ENCODE measurements at places on chromosomes 5 and 9.

GRCh38 chr5:54135042-54135441 is 175.3 kb downstream of the ARL15 start:
- no peak overlapping the region for H3K27ac ChIP-seq
- H3K4me3 ChIP-seq, result no peak overlapping the region
- DNase-seq, result no peak
- no peaks in the 10 kb centered on the region for H3K36me3 ChIP-seq
- no peaks in the 10 kb centered on the region for H3K27me3 ChIP-seq

- no peak overlapping the region for H3K4me3 ChIP-seq
- H3K27me3 ChIP-seq, result no peaks in the 10 kb centered on the region
- H3K27ac ChIP-seq, result no peak overlapping the region
- no peak for DNase-seq
Measured at GRCh38 chr9:706073-706472, 135.4 kb upstream of the DMRT1 start.

DNA sequence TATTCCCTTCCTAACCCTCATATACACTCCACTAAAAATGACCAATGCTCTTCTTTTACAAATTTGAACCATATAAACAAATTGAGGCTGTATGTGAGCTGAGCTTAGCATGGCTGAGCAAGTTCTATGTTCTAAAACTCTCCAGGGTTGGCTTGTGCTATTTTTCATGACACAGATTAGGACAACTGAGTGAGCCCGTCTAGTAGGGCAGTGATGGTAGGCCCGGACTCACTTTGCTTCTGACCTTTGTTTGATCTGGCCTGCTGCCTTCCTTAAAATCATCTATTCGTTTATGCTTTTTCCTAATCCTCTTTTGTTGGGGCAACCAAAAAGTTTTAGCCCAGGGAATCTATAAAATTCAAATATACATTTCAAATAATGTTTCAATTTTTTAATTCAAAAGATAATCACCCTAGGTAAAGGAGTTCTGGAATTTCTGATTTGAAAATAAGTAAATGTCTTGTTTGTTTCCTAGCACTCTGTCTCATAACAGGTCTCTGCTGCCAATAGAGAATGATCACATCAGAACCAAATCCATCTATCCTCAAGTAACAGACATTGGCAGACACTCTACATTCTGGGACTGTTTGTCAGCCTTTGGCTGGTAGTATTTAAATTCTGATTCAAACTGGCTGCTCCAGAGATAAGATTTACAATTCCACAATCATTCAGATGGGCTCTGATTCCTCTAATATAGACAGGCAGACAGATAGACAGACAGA is 217.0 kb upstream of the TARS1 start:
- no peak overlapping the region for H3K27ac ChIP-seq
- no peaks in the 10 kb centered on the region for H3K36me3 ChIP-seq
- H3K27me3 ChIP-seq, result no peaks in the 10 kb centered on the region
- no peak for DNase-seq

- no peak overlapping the region for H3K4me3 ChIP-seq
- no peak for DNase-seq
- no peaks in the 10 kb centered on the region for H3K4me1 ChIP-seq
- H3K27me3 ChIP-seq, result no peaks in the 10 kb centered on the region
- no peaks in the 10 kb centered on the region for H3K36me3 ChIP-seq
Measured at GRCh38 chr9:71549023-71549422, 219.3 kb downstream of the CEMIP2 start.

DNA sequence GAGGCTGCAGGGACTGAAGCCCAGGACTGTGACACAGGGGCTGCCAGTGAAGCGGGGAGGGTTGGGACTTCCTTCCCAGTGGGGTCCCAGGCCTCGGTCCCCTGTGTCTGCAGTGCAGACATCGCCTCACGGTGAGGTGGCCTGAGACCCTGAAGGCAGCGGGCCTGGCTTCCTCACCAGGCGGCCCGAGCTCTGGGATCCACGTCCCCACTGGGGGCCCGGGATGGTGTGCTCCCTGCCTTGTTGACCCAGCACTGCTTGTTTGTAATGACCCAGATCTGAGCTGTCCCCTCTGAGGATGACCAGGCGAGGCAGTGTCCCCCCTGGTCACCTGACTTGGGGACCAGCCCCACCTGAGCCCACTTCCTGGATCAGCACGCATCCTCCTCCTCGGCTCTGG is 53.1 kb downstream of the COL5A1 start:
- H3K27ac ChIP-seq, result no peak overlapping the region
- H3K27me3 ChIP-seq, result no peaks in the 10 kb centered on the region
- H3K36me3 ChIP-seq, result no peaks in the 10 kb centered on the region
- DNase-seq, result no peak
- no peak overlapping the region for H3K4me3 ChIP-seq

- DNase-seq, result no peak
- H3K27me3 ChIP-seq, result no peaks in the 10 kb centered on the region
- H3K27ac ChIP-seq, result no peak overlapping the region
- H3K36me3 ChIP-seq, result no peaks in the 10 kb centered on the region
- peaks cover 13% of the 10 kb centered on the region for H3K4me1 ChIP-seq
Measured at GRCh38 chr9:121206516-121207370, 5.1 kb upstream of the RAB14 start.

GRCh38 chr5:124206540-124206939 is 539.9 kb downstream of the ZNF608 start:
- H3K27ac ChIP-seq, result no peak overlapping the region
- DNase-seq, result no peak
- no peaks in the 10 kb centered on the region for H3K4me1 ChIP-seq
- no peaks in the 10 kb centered on the region for H3K36me3 ChIP-seq

DNA sequence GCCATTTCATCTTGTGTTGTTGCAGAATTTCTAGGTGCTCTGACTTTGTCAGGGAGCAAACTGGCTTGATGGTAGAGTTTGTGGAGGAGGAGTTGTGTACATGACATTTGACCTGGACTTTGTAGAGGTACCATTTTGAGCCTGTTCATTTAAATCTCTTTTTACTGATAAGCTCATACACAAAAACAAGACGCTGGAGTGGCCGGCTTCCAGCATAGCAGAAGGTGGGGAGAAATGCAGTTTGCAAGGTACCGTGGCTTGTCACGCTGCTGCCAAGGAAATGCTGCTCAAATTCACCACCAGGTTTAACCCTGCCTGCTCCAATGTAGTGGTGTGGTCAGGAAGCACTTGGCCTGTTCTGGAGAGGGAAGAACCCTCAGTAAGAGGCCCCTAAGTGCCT is 18.9 kb upstream of the IQGAP2 start:
- no peak overlapping the region for H3K4me3 ChIP-seq
- H3K4me1 ChIP-seq, result peaks cover 47% of the 10 kb centered on the region
- H3K27ac ChIP-seq, result no peak overlapping the region
- no peak for DNase-seq

GRCh38 chr5:135223404-135223803 is 175.6 kb downstream of the MACROH2A1 start:
- H3K27ac ChIP-seq, result no peak overlapping the region
- H3K4me3 ChIP-seq, result no peak overlapping the region
- H3K36me3 ChIP-seq, result no peaks in the 10 kb centered on the region
- H3K4me1 ChIP-seq, result no peaks in the 10 kb centered on the region
- no peaks in the 10 kb centered on the region for H3K27me3 ChIP-seq

GRCh38 chr9:137534256-137535119 is 15.7 kb downstream of the PNPLA7 start:
- H3K4me1 ChIP-seq, result peaks cover 20% of the 10 kb centered on the region
- DNase-seq, result peak; percentile 39
- H3K27ac ChIP-seq, result no peak overlapping the region
- no peaks in the 10 kb centered on the region for H3K36me3 ChIP-seq

DNA sequence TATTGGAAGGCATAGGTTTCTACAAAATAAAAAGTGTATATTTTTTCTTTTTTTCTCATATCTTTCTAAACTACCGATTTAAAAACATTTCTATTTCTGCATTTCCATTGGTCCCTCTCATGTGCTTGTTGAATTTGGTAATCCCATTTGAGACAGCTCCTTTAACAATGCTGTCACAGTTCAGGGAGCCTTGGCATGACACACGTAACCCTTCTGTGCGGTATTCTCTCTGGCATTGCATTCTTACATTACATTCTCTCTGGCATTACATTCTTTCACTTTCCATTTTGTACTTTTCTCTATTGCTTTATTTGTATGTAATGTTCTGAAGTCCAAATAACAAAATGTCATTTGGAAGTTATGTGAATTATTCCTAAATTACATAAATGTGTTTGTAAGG is 150.7 kb upstream of the RASGRF2 start:
- peaks cover 1% of the 10 kb centered on the region for H3K36me3 ChIP-seq
- DNase-seq, result no peak
- no peaks in the 10 kb centered on the region for H3K27me3 ChIP-seq
- no peak overlapping the region for H3K27ac ChIP-seq
- H3K4me3 ChIP-seq, result no peak overlapping the region

DNA sequence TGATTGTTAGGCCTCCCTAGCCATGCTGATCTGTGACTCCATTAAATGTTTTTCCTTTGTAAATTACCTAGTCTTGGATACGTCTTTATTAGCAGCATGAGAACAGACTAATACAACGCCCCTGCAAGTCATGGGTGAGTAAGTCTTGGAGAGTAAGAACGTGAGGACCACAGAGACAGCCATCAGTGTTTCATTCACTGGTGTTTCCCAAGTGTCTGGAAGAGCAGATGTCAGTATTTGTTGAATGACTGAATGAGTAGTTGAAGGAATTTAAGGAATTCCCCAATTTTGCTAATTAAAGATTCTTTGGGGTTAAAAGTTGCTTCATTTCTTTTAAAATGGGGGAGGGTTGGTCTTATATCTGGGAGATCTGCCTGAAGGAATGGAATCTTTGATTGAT is 178.8 kb downstream of the TRIO start:
- H3K4me3 ChIP-seq, result no peak overlapping the region
- H3K27ac ChIP-seq, result no peak overlapping the region
- no peaks in the 10 kb centered on the region for H3K27me3 ChIP-seq

GRCh38 chr9:14271093-14271673 is 42.8 kb downstream of the NFIB start:
- H3K36me3 ChIP-seq, result no peaks in the 10 kb centered on the region
- no peak for DNase-seq
- H3K27me3 ChIP-seq, result no peaks in the 10 kb centered on the region
- no peaks in the 10 kb centered on the region for H3K4me1 ChIP-seq

- H3K36me3 ChIP-seq, result no peaks in the 10 kb centered on the region
- H3K4me1 ChIP-seq, result no peaks in the 10 kb centered on the region
- no peak overlapping the region for H3K4me3 ChIP-seq
Measured at GRCh38 chr5:151571270-151572173, 19.6 kb downstream of the FAT2 start.

DNA sequence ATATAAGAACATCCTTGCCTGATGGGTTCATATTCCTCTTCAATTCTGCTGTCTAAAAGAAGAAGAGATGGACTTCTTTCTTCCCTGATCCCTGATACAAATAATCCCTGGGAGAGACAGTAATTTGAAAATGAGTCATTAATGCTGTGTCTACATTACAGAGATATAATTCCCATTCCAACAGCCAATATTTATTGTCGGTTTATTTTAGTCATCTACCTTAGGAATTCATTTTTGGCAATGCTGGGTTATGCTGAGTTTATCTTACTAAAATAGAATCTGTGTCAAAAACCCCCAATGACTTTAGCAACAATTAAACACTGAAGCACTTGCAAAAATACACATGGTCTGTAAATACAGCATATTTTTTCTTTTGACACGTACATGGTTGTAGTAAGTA is 23.9 kb downstream of the ZNF474 start:
- DNase-seq, result no peak
- no peaks in the 10 kb centered on the region for H3K27me3 ChIP-seq
- no peaks in the 10 kb centered on the region for H3K36me3 ChIP-seq
- H3K4me1 ChIP-seq, result no peaks in the 10 kb centered on the region
- no peak overlapping the region for H3K4me3 ChIP-seq

GRCh38 chr9:100011062-100011681 is 87.6 kb downstream of the ERP44 start:
- peaks cover 22% of the 10 kb centered on the region for H3K36me3 ChIP-seq
- H3K4me3 ChIP-seq, result no peak overlapping the region
- no peaks in the 10 kb centered on the region for H3K27me3 ChIP-seq
- no peak overlapping the region for H3K27ac ChIP-seq
- DNase-seq, result peak; percentile 40

GRCh38 chr5:128551476-128551875 is 13.4 kb upstream of the FBN2 start:
- no peaks in the 10 kb centered on the region for H3K27me3 ChIP-seq
- DNase-seq, result no peak
- no peaks in the 10 kb centered on the region for H3K4me1 ChIP-seq
- no peaks in the 10 kb centered on the region for H3K36me3 ChIP-seq
- no peak overlapping the region for H3K27ac ChIP-seq

- peaks cover 15% of the 10 kb centered on the region for H3K4me1 ChIP-seq
- no peak overlapping the region for H3K27ac ChIP-seq
- no peak overlapping the region for H3K4me3 ChIP-seq
- no peaks in the 10 kb centered on the region for H3K36me3 ChIP-seq
Measured at GRCh38 chr9:36034234-36034633, 2.5 kb upstream of the RECK start.

DNA sequence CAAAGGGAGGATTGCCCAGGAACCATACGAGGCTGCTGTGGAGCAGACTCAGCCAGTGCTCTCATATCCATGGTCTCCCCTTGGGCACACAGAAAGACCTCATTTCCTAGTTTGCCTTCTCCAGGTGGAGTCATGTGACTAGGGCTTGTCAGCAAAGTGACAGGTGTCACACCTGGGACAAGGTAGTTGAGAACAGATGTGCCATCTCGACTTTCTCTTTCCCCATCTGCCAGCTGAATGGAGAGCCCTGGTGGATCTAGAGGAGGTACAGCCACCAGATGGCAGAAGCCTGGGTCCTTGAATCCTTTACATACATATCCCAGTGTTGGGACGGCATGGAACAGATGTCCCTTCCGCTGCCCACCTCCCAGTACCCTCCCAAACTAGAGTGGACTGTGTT is 42.9 kb upstream of the ALDOB start:
- H3K4me3 ChIP-seq, result no peak overlapping the region
- no peaks in the 10 kb centered on the region for H3K36me3 ChIP-seq
- DNase-seq, result no peak
- no peaks in the 10 kb centered on the region for H3K4me1 ChIP-seq
- H3K27me3 ChIP-seq, result no peaks in the 10 kb centered on the region

DNA sequence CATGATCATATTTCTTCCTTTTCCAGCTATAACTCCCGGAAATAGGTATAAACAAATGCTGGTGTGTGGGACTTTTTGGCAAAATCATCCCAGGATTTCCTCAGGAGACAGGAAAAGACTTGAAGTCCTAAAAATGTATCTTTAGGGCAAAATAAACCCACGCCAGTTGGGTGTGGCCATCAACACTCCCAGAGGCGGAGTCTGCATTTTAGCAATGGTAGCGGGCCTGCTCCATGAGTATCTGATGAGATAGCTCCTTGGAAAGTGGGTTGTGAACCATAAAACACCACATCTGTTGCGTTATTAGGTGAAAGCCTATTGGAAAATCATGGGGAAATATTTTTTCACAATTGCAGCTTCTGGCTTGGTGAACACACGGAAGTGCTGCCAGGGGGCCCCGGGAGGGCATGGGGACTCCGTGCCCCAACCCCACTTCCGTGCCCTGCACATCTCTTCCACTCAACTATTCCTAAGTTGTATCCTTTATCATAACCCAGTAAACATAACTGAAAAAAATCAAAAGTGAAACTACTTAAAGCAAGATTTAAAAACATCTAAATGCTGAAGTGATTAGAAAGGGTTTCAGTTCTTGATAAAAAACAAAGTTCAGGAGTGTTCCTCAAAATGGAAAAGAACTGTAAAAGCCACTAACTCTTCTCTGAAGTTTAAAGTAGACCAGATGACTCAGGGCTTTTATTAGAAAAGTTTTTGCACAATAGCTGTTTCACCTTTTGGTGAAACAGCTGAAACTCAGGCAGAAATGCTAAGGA is 111.2 kb downstream of the LRRC70 start:
- no peaks in the 10 kb centered on the region for H3K36me3 ChIP-seq
- no peak overlapping the region for H3K27ac ChIP-seq
- peaks cover 10% of the 10 kb centered on the region for H3K4me1 ChIP-seq
- no peak overlapping the region for H3K4me3 ChIP-seq
- no peak for DNase-seq

All from CD4-positive, alpha-beta memory T cell (primary cell).